ENCODE measurements at places on chromosomes 16 and 17.

- no peak for DNase-seq
Measured at GRCh38 chr16:81688182-81688581, 90.9 kb upstream of the PLCG2 start.

DNA sequence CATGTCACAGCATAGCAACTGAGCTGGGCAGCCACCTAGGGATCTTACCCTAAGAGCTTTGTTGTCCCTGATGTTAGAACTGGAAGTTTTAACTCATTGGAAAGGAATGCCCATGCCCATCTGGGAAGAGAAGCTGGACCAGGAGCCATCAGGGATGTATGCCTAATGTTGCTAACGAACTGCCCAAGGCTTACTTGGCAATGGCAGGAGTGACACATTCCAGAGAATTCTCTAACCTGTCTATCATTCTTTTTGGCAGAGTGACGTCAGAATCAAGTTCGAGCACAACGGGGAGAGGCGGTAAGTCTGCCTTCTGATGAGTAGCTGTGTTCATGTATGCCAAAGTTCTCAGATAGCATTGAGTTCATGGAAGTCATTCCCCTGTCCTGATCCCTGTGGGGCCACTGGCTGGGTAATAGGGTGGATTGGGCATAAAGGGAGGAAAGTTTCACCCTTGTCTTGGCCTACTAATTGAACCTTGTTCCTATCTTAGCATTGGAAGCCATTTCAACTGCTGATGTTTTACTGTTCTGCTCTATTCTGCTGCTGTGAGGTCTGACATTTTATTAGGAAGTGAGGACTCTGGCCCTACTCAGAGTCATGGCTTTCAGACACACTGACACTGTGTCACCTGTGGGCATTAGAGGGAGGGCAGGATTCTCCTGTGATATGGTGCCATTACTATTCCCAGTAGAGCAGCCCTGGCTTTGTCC, 23.7 kb downstream of the MAP3K3 start:
- DNase-seq = no peak

DNA sequence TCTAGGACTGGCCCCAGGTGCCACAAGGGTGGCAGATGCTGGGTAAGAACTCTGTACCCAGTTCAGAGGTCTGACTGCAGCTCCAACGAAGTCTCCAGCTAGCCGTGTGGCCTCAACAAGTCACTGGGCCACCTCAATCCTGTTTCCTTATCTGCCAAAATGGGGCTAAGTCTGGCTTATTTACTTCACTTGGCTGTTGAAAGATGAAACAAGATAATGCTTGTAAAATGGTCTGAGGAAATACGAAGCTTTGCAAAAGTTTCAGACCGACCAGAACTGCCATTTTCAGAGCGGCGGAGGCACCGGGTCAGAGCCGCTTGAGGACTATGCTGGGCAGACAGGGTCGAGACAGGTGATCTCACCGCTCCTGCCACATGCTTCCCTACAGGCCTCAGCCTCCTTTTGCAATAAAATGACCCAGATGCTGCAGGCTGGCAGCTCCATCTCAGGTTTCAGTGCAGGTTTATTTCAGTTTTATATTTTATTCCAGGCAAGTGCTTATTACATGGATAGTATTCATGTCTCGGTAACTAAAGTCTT, 17.2 kb downstream of the MNT start:
- no peak for DNase-seq

DNA sequence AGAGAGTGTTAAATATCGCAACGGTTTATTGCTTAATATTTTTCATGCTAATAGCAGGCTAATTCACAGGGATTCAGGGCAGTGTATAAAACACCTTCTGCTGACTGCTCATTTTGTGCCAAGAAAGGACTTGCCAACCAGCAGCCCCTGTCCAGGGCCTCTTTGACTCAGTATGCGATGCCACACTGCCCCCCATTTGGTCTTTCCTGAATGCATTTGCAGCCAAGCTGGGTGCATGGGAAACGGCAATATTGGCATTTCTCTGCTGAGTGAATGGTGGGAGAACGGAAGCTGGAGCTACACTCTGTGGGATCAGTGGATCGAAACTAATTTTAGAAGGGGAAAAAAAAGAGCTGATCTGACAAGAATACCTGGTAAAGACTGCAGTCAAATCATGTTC, 152.9 kb upstream of the C16orf82 start:
- DNase-seq = no peak

DNA sequence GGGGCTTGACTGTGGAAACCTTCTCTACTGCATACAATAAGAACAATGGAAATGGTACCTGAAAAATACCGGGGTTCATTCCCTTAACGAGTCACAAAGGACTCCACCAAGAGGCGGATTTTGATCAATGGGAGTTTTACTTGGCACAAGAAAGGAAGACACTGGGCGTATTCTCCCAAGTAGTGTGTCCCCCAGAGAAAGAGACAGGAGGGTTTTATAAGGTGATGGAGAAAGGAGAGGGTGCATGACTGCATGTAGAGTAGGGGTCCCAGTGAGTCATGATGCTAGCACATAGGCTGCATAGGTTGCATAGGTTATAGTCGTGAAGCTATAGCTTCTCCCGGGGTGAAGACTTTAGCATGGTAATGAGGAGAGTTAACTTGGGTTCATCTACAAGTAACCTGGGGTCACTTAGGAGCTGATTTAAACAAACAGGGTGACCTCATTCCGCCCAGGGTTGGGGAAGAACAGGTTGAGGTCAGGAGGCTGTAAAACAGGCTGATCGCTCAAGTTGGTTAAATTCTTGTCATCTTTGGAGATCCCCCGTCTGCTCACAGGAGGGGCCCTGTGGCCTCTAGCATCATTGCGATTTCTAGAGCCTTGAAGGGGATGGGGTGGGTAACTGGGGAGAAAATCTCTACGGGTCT, 1.5 kb downstream of the MPV17L start:
- no peak for DNase-seq

DNA sequence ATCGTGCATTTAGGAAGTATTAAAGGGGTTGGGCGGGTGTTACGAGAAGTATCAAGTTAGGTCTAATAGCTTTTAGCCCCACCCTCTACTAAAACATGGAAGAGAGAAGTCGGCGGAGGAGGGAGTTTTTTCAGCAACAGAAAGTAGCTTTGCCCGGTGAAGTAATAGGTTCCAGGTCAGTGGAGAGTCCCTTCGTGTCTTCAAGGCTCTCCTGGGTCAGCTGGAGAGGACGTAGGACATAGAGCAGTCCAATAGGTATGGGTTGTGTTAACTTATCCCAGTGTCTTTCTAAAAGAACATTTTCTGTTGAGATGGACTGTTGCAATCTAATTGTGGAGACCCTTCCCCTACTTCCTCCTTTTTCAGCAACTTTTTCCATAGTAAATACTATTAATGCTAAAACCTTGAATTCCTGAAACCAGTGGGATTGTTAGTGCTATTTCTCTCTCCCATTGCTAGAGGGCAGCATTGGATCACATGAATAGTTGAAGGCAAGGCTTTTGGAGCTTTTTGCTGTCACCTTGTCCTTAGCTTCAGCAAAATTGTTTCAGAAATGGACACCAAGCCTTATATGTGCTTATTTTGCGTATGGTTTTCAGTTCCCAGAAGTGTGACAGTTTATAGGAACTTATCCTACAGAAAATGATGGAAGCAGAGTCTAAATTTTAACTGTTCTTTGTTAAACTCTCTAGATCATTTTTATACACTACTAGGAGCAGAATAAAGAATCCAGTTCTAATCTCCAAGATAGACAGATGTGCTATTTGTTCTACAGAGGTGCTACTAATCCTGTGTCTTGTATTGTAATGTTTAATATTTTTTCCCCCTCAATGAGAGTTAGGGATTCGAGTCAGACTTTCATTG, 38.4 kb downstream of the UTP18 start:
- peak; percentile 70 for DNase-seq

- DNase-seq = no peak
Measured at GRCh38 chr17:46270032-46270431, 24.9 kb upstream of the LRRC37A start.

DNA sequence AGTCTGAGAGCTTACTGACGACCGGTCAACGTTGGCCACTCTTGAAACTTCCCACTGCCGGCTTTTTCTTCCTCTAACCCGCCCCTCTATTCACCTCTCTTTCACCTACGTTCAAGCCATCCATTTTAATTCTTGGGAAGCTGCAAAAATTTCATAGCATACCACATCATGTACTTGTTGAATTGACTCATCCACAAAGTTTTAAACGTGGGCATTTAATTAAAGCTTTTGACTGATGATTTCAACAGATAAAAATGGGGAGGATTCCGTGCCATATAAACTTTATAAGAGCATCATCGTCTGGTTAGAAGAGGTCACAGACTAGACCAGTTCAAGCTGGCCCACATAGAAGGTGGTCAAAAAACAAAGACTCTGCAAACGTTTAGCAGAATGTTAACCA, 22.5 kb downstream of the VPS53 start:
- DNase-seq = peak; percentile 90

- peak; percentile 35 for DNase-seq
Measured at GRCh38 chr17:82449883-82450356, 632 bp downstream of the CYBC1 start.

DNA sequence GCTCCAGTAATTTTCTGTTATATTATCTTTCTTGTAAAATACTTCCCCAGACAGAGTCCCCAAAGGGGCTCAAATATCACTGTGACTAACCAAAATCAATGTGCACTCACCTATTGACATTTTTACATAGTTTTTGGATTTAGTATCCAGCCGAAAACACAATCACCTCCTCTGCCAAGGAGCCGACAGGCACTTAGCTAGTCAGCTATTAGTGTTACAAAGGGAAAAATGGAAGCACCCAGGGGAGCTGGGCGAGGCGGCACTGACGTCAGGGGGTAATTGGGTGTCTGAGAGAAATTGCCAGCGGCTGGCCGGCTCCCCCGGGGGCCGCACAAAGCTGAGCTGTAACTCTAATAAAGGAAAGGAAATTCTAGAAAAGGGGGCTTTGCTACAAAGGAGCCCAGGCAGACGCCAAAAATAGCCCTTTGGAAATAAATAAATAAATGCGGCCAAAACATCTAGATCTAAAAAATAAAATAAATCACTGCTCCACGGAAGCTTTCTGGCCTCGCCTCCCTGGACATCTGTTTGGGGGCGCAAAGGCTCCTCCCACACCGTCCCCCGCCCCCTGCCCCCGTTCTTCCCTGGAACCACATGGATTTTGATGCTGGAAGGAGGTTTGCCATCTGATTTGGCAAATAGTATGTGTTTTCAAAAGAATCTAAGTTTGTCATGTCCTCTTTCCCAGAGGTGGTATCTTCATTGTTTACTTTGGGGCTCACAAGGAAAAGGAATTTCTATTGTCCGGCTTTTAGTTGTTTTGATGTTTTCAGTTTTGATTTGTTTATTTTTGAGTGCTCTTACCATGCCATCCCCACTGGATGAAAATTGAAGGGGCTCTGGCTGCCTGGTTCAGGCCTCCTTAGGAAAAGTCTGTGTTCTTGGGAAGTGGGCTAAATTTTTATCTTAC, 156.7 kb downstream of the ZNF423 start:
- no peak for DNase-seq

DNA sequence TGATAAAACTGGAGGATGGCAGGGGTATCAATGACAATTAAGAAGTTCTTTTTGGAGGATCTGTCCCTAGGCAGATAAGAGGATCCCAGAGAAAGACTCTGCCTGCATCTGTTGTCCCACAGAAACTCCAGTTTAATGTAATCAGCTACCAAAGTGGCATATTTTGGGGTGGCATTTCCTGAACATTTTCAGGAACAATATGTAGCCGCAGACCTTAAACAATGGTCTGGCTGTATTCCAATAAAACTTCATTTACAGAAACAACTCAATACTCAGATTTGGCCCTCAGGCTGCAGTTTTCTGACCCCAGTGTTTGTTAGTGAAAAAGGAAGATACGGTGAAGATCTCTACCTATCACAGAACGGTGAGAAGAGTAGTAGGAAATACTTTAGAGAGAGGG, 46.1 kb downstream of the KCNJ16 start:
- no peak for DNase-seq

DNA sequence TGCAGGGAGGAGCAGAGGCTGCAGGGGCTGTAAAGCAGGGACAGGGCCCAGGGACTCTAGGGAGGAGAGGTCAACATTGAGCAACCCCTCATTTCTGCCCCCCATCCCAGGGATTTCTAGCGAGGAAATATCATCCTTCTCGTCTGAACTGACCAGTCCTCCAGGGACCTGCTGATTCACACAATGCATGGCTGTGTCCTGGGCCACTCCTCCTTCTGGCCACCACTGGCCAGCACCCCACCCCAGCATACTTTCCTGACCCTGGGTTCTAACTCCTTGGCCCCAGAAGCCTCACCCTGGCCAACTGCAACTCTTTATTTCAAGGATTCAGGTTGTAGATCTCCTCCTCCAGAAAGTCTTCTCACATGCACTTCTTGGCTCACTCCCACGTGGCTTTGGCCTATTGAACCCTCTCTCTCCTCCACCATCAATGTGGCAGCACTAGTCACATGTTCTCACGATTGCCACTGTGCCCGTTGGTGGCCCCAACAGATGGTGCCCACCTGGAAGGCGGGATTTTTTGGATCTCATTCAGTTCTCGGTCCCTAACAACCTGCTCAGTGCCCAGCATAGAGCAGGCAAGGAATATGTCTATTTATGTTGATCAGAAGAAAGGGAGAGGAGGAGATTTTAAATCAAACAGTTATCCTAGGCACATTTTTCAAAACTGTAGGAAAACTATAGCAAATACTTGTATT, 41.5 kb downstream of the CUEDC1 start:
- DNase-seq = peak; percentile 55

DNA sequence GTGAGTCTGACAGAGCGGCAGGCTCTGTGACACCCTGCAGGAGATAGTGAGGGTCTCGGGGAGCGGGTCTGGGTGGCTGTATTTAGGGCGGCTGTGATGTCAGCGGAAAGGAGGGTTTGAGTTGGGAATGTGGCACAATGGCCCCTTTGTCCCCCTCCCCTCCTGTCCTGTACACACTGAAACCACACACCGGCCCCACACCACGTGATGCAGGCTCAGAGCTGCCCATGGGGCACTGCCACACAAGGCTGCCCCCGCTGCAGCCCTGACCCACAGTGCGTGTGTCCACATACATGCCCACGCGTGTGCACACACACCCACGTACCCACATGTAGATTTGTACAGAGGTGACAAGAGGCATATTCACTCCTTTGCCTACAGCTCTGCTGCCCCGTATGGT, 15.3 kb downstream of the SGCA start:
- DNase-seq = no peak

- DNase-seq = peak; percentile 46
Measured at GRCh38 chr17:22669721-22670120, 977.4 kb downstream of the KCNJ18 start.

DNA sequence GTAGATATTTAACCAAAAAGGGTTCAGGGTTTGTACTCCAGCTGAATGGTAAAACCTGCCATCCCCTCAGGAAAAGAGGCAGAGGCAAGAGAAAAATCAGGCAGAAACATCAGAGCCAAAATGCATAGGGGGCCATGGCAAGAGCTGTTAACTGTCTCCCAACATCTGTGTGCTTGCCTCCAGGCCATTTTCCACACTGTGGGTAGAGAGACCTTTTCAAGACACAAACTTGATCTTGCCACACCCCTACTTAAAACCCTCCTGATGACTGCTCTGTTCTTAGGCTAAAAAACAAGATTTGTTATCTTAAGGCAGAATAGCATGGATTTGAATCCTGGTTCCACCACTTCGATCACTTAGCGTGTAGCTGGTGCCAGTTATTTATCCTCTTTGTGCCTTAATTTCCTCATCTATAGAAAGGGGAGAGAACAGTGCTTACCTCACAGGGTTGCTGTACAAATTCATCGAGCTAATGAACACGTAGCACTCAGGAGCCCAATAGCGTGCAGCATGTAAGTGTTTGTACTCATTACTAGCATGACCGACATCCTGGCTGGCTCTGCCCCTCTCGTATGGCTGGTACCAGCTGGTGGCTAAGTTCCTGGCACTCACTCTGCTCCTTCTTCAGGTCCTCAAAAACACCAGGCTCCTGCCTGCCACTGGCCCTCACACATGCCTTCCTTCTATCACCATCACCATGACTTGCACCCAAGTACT, 25.8 kb downstream of the STAT3 start:
- no peak for DNase-seq

GRCh38 chr16:2664574-2664982, 17.7 kb upstream of the KCTD5 start:
- DNase-seq = no peak
